ENCODE measurements at places on chromosomes 4 and X. TPM values are rescaled to one million over a fixed set of nuclear protein-coding genes. Genes with fewer than 3 reads are reported as not detected.

The CFI gene
- total RNA-seq: 10.1 TPM

- no peak for DNase-seq
Measured at GRCh38 chr4:118898684-118899138, 10.1 kb downstream of the SYNPO2 start.

GRCh38 chr4:118012142-118012541, 22.1 kb upstream of the NDST3 start:
- DNase-seq: no peak

DNA sequence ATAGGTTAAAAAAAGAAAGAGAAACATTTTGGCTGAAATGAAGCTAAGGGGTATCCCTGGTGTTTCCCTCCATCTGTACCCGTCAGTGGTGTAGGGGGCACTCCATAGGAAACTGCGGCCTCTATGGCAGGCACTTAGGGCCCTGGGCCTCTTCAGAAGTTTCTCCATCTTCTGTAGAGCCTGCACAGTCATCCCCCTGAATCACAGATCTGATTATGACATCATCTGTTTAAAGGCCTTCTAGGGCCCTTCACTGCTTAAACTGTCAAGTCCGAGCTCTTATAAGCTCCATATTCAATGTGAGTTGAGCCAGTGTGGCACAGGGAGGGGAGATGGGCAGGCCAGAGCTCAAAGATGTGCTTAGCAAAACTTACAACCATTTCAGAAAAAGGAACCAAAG, 241.3 kb downstream of the NR3C2 start:
- no peak for DNase-seq

GRCh38 chr4:7569810-7570783, 135.4 kb upstream of the PSAPL1 start:
- no peak for DNase-seq

The RWDD4 gene
- 15.7 TPM for total RNA-seq

GRCh38 chrX:115901241-115901640, 269.3 kb upstream of the AGTR2 start:
- DNase-seq: no peak

Data from skin of body (tissue), 3 donors.